ENCODE measurements at places on chromosomes 3 and 15.

- no peak overlapping the region for H3K4me3 ChIP-seq
- no peaks in the 10 kb centered on the region for H3K36me3 ChIP-seq
- H3K27me3 ChIP-seq = no peaks in the 10 kb centered on the region
Measured at GRCh38 chr3:104555728-104556127, 811.0 kb upstream of the ALCAM start.

DNA sequence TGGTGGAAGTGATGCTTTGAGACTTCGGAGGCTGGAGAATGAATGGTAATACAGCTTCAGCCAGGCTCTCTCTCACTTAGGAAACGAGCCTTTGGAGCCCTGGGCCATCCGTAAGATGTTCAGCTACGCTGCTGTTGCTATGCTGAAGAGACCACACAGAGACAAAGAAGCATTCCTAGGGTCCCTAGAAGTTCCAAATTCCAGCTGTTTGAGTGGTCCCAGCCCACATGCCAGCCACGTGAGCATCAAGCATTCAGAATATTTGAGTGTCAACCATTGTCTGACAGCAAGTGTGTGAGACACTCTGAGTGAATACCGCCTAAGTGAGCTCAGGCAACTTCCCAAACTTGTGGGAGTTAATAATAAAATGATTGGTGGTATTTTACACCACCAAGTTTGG lies 212.9 kb downstream of the CD47 start:
- H3K4me3 ChIP-seq = no peak overlapping the region
- H3K27me3 ChIP-seq = no peaks in the 10 kb centered on the region
- no peak for DNase-seq
- no peaks in the 10 kb centered on the region for H3K36me3 ChIP-seq

DNA sequence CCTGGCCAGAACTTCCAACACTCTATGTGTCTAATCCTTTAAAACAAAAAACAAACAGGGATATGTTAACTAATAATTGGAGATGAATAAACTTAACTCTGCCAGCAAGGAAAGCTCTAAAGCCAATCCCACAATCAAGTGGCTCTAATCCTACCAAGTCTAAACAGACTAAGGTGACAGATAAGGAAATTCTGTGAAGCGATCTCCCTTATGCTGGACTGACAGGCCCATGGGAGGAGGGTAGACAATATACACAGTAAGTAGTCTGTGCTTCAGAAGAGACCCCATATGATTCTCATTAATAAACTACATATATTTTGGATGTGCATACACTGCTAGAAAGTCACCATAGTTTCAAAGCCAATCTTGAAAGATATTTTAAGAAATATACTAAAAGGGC lies 10.1 kb downstream of the VPS13C start:
- H3K4me1 ChIP-seq = peaks cover 30% of the 10 kb centered on the region
- H3K27me3 ChIP-seq = no peaks in the 10 kb centered on the region
- no peak overlapping the region for H3K4me3 ChIP-seq
- H3K27ac ChIP-seq = no peak overlapping the region

- H3K27me3 ChIP-seq = no peaks in the 10 kb centered on the region
- no peak overlapping the region for H3K4me3 ChIP-seq
- no peaks in the 10 kb centered on the region for H3K4me1 ChIP-seq
- H3K27ac ChIP-seq = no peak overlapping the region
- H3K36me3 ChIP-seq = no peaks in the 10 kb centered on the region
Measured at GRCh38 chr3:39637807-39638206, 170.3 kb downstream of the MOBP start.

- no peak for DNase-seq
- no peak overlapping the region for H3K27ac ChIP-seq
- H3K4me1 ChIP-seq = peaks cover 3% of the 10 kb centered on the region
- H3K4me3 ChIP-seq = no peak overlapping the region
Measured at GRCh38 chr3:52712291-52713212, 6.6 kb downstream of the SPCS1 start.

DNA sequence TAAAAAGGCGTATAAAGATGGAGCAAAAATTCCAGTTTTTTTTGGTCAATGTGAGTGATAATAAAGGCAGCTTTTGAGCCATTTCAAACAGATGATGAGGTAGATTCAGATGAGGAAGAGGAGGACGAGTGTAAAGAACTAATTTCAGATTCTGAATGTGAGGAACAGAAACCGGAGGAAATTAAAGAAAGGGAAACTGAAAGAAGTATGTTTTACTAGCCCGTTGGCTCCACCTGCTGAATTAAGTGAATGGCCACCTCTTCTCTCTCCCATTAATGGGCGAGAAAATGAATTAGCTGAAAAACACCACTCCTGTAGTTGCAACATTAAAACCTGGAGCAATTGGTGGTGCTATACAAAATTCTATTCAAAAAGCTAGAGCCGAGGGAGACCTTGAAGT lies 55.4 kb downstream of the CYP19A1 start:
- DNase-seq = no peak
- H3K27me3 ChIP-seq = no peaks in the 10 kb centered on the region
- no peaks in the 10 kb centered on the region for H3K36me3 ChIP-seq
- no peak overlapping the region for H3K4me3 ChIP-seq

DNA sequence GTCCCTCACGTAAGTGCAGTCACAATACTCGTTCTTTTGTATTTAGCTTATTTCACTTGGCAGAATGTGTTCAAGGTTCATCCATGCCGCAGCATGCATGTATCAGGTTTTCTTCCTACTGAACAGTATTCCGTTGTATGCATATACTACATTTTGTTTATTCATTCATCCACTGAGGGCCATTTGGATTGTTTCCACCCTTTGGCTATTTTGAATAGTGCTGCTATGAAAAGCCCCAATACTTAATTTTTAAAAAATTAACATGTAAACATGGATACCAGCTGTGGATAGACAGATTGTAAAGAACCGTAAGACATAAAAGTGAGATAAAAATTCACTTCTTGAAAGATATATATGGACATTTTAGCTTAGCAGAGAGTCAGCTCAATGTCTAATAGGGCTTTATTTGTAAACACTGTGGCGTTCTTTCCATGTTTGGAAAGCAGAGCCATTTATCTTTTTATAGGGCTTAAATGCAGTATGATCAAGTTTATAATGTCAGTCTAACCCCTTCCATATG lies 115.9 kb downstream of the VPS8 start:
- DNase-seq = no peak
- no peaks in the 10 kb centered on the region for H3K27me3 ChIP-seq
- no peak overlapping the region for H3K27ac ChIP-seq
- no peaks in the 10 kb centered on the region for H3K36me3 ChIP-seq
- no peaks in the 10 kb centered on the region for H3K4me1 ChIP-seq
- no peak overlapping the region for H3K4me3 ChIP-seq

DNA sequence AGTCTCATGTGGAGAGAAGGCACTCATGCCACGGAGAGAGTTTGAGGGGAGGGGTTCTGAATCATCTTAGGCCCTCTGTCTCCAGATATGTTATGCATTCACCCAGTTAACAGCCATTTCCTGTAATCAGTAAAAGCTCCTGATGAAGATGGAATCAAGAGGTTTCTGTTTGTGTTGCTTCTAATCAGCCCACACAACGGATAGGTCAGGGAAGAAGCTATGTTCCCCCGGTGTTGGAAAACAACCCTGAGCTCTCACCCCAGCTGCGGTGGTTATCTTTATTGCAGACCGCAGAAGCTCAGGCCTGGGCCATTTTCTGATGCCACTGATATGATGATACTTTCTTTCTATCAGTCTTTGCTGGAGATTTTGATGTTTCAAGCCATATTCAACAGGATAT lies 338.5 kb upstream of the ONECUT1 start:
- no peak for DNase-seq
- H3K27ac ChIP-seq = no peak overlapping the region
- H3K4me1 ChIP-seq = peaks cover 3% of the 10 kb centered on the region
- H3K27me3 ChIP-seq = no peaks in the 10 kb centered on the region

GRCh38 chr3:42081838-42082473 lies 9.2 kb upstream of the TRAK1 start:
- H3K27ac ChIP-seq = no peak overlapping the region
- no peaks in the 10 kb centered on the region for H3K36me3 ChIP-seq
- H3K4me3 ChIP-seq = no peak overlapping the region
- H3K4me1 ChIP-seq = peaks cover 18% of the 10 kb centered on the region

DNA sequence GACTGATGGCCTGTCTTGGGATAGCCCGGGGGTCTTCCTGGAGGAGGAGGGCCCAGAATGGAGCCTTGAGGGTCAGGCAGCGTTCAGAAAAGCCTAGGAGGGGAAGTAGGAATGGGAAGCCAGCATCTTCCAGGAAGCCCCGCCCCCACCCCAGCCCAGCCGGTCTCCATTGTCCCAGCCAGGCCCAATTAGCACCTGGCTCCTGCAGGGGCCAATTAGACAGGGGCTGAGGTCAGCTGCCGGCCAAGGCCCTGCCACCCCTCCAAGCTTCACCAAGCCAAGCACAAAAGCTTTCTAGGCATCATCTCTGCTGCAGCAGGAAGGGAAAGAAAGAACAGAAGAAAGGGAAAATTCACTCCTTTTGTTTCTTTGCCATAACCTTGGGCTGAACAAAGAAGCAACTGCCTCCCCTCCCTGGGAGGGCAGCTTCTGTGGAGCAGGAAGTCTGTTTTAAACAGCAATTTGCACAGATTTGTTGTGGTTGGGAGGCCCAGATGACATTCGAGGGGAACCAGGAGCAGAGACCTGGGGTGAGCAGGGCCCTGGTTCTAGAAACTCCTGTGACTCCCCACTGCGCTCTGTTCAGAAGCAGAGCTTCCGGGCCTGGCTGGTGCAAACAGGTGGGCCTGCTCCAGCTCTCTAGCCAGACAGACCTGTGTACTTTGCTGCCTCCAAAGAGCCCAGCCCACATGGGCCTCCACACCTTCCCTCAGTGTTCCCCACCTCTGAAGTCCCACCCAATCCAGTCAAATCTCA lies 47.7 kb downstream of the CYP11A1 start:
- H3K4me3 ChIP-seq = no peak overlapping the region
- no peak for DNase-seq
- peaks cover 16% of the 10 kb centered on the region for H3K4me1 ChIP-seq
- no peak overlapping the region for H3K27ac ChIP-seq
- H3K36me3 ChIP-seq = no peaks in the 10 kb centered on the region

- H3K27ac ChIP-seq = no peak overlapping the region
- no peak for DNase-seq
- H3K4me1 ChIP-seq = no peaks in the 10 kb centered on the region
- H3K27me3 ChIP-seq = no peaks in the 10 kb centered on the region
- no peak overlapping the region for H3K4me3 ChIP-seq
Measured at GRCh38 chr3:181930105-181930504, 218.4 kb downstream of the SOX2 start.

GRCh38 chr15:59830098-59830497 lies 141.0 kb upstream of the BNIP2 start:
- no peaks in the 10 kb centered on the region for H3K4me1 ChIP-seq
- no peaks in the 10 kb centered on the region for H3K27me3 ChIP-seq
- H3K4me3 ChIP-seq = no peak overlapping the region

DNA sequence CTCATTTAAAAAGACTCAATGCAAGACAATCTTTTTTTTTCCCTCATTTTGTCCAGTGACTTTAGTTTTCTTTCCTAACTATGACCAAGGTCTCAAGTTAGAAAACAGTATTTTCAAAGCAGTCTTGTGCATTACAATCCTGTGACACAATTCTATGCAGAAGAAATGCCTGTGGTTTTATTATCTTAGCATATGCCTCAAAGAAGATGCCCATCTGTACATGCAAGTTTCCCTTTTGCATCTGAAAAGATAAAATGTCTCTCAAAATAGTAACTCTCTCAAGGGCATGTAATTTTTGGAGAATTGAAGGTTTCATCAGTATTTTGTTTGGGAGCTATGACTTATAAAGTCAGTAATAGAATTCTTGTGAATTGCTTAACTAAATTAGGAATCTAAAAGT lies 292.0 kb upstream of the SUCLG2 start:
- no peaks in the 10 kb centered on the region for H3K27me3 ChIP-seq
- no peak for DNase-seq
- H3K27ac ChIP-seq = no peak overlapping the region
- no peak overlapping the region for H3K4me3 ChIP-seq

GRCh38 chr3:55489798-55490132 lies 2.7 kb upstream of the WNT5A start:
- H3K4me3 ChIP-seq = no peak overlapping the region
- DNase-seq = no peak
- no peaks in the 10 kb centered on the region for H3K36me3 ChIP-seq

GRCh38 chr3:195446359-195446758 lies 3.5 kb upstream of the ACAP2 start:
- H3K36me3 ChIP-seq = no peaks in the 10 kb centered on the region
- no peaks in the 10 kb centered on the region for H3K27me3 ChIP-seq
- peaks cover 11% of the 10 kb centered on the region for H3K4me1 ChIP-seq
- no peak overlapping the region for H3K27ac ChIP-seq

DNA sequence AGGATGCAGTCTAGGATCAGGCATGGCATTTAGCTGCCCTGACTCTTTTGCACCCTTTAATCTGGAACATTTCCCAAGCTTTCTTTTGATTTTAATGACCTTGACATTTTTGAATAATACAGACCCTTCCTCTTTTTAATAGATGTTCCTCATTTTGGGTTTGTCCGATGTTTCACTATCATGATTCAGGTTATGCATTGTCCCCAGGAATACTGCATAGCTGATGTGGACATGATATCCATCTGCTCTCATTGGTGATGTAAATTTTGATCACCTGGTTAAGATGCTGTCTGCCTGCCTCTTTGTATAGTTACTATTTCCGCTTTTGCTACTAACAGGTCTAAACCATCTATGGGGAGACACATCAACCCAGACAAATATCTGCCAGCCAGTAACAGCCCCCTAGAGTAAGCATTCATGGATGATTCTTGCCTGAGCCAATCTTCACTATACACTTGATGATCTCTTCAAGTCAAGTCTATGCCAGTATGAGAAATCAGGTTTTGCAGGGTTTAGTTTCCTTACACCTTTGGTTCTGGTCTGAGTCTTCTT lies 50.6 kb upstream of the ULK4 start:
- H3K36me3 ChIP-seq = no peaks in the 10 kb centered on the region
- H3K27ac ChIP-seq = peak overlapping the region; percentile 90
- H3K4me1 ChIP-seq = peaks cover 20% of the 10 kb centered on the region
- no peak overlapping the region for H3K4me3 ChIP-seq
- no peak for DNase-seq

- no peak overlapping the region for H3K27ac ChIP-seq
- no peaks in the 10 kb centered on the region for H3K27me3 ChIP-seq
- DNase-seq = no peak
- no peaks in the 10 kb centered on the region for H3K36me3 ChIP-seq
- H3K4me3 ChIP-seq = no peak overlapping the region
Measured at GRCh38 chr3:89467898-89468363, 360.5 kb downstream of the EPHA3 start.

DNA sequence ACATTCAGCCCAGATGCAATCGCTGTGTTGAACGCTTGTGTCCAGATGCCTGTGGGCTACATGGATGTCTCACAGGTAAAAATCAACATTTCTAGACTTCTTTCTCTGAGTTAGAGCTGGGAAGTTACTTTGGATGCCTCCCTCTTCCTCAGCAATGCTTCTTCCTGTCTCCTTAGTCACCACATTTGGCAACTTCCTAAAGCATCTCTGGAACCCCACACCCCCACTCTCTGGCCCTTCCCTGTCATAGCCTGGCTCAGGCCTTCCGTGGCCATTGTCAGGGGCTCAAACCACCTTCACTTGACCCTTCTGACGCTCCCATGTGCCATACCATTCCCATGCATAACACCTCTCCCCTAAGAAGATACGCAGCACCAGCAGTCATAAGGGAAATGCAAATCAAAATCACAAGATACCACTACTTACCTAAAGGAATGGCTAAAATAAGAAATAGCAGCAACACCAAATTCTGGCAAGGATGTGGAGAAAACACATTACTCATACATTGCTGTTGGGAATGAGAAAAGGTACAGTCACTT lies 21.6 kb upstream of the RGMA start:
- DNase-seq = no peak
- no peaks in the 10 kb centered on the region for H3K4me1 ChIP-seq
- H3K27ac ChIP-seq = no peak overlapping the region
